Suprapubic skin (tissue), 4 donors: ENCODE measurements at places on chromosomes 11 and 22. TPM values are rescaled to one million over a fixed set of nuclear protein-coding genes. Genes with fewer than 3 reads are reported as not detected.

LARGE2 gene
- total RNA-seq: 27.2 TPM

P4HA3 gene
- total RNA-seq: not detected

CD3E gene
- 3.3 TPM for total RNA-seq

RAB38 gene
- 27.8 TPM for total RNA-seq

SRSF8 gene
- 31.7 TPM for total RNA-seq

ABCC8 gene
- 0.42 TPM for total RNA-seq

OLFML1 gene
- 1.2 TPM for total RNA-seq

OR10A6 gene
- total RNA-seq: not detected

EMID1 gene
- total RNA-seq: 7.4 TPM

GAL3ST1 gene
- total RNA-seq: 1.2 TPM

ZC3H12C gene
- total RNA-seq: 22.5 TPM

TMEM126B gene
- total RNA-seq: 33.0 TPM

DNA sequence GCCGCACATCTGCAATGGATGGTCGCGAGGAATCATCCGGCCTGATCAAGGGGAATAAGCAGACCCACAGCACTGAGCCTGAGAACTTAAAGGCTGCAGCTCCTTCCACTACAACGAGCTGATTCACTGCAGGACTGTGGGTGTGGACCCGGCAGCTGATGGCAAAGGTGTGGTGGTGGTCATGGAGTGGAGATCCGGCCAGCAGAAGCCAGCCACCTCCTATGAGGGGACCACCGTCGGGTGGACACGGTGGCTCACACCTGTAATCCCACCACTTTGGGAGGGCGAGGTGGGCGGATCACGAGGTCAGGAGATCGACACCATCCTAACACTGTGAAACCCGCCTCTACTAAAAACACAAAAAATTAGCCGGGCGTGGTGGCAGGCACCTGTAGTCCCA, 66.4 kb downstream of the DGCR2 start:
- H3K27ac ChIP-seq: no peak overlapping the region
- H3K27me3 ChIP-seq: no peaks in the 10 kb centered on the region
- H3K4me1 ChIP-seq: no peaks in the 10 kb centered on the region
- H3K4me3 ChIP-seq: no peak overlapping the region
- peaks cover 78% of the 10 kb centered on the region for H3K36me3 ChIP-seq

DNA sequence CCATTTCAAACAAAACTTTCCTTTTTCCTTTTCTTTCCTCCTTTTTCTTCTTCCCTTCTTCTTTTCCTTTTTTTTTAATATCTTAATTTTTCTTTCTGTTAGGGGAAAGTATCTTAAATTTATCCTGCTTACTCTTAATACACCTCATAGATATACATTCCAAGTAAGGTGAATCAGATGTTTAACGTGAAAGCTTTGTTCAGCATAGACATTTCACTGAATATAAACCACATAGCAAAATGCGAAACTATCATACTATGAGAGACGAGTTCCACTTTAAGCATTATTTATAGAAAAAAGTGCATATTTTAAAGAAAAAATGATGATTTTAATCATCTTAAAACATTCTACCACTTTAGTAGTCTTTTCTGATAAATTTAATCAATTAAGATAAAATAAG, 137.8 kb upstream of the MTMR2 start:
- H3K4me3 ChIP-seq: no peak overlapping the region
- H3K36me3 ChIP-seq: no peaks in the 10 kb centered on the region
- DNase-seq: no peak
- no peaks in the 10 kb centered on the region for H3K27me3 ChIP-seq
- peaks cover 30% of the 10 kb centered on the region for H3K4me1 ChIP-seq

GRCh38 chr11:92423115-92424034, 198.8 kb downstream of the FAT3 start:
- no peaks in the 10 kb centered on the region for H3K4me1 ChIP-seq
- H3K27me3 ChIP-seq: no peaks in the 10 kb centered on the region
- no peak for DNase-seq
- H3K27ac ChIP-seq: no peak overlapping the region
- no peaks in the 10 kb centered on the region for H3K36me3 ChIP-seq

- H3K36me3 ChIP-seq: no peaks in the 10 kb centered on the region
- H3K4me1 ChIP-seq: no peaks in the 10 kb centered on the region
- no peak overlapping the region for H3K4me3 ChIP-seq
- DNase-seq: no peak
- no peaks in the 10 kb centered on the region for H3K27me3 ChIP-seq
These were observed 271.5 kb downstream of the NXPE2 start for GRCh38 chr11:114949614-114950351.

DNA sequence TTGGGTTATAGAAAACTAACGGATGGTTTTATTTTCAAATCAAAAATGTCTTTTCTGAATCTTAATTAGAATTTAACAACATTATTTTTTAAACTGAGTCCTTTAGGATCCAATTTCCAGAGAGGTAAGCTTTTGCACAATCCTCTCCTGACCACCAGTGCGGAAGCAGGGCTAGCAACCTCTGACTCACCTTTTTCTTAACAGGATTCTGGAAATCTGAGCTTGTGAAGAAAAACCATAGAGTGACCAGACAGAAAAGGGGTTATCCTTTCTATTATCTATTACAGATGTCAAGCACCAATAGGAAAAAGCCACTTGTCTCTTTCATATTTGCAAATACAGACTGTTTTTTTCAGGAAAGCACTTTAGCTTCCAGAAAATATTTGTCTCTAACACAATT, 25.3 kb downstream of the ALG9 start:
- H3K27ac ChIP-seq: no peak overlapping the region
- no peaks in the 10 kb centered on the region for H3K4me1 ChIP-seq
- no peak overlapping the region for H3K4me3 ChIP-seq
- DNase-seq: no peak
- H3K27me3 ChIP-seq: no peaks in the 10 kb centered on the region

- H3K27ac ChIP-seq: no peak overlapping the region
- no peaks in the 10 kb centered on the region for H3K27me3 ChIP-seq
- H3K4me1 ChIP-seq: peaks cover 44% of the 10 kb centered on the region
- DNase-seq: no peak
- H3K4me3 ChIP-seq: no peak overlapping the region
These were observed 25.8 kb downstream of the TPST2 start for GRCh38 chr22:26564181-26564580.

- H3K4me3 ChIP-seq: no peak overlapping the region
- DNase-seq: no peak
- no peaks in the 10 kb centered on the region for H3K36me3 ChIP-seq
- no peak overlapping the region for H3K27ac ChIP-seq
These were observed 120.7 kb upstream of the TMEM45B start for GRCh38 chr11:129694966-129695365.

DNA sequence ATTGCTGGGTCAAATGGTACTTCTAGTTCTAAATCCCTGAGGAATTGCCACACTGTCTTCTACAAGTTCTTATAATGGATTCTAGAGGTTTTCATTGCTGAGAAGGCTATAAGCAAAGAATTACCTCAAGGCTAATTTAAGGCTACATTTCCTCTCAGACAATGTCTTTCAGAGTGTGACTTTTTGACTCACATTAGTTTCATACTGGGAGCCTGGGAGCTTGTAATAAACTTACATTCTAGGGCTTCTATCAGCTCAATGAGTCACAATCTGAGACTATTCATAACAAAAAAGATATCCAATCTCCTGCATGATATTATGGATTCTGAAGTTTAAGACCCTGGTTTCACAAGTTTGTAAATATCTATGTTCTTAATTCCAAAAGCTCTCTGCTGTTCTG, 408.7 kb downstream of the LRRC4C start:
- no peaks in the 10 kb centered on the region for H3K27me3 ChIP-seq
- H3K27ac ChIP-seq: no peak overlapping the region
- no peaks in the 10 kb centered on the region for H3K4me1 ChIP-seq

DNA sequence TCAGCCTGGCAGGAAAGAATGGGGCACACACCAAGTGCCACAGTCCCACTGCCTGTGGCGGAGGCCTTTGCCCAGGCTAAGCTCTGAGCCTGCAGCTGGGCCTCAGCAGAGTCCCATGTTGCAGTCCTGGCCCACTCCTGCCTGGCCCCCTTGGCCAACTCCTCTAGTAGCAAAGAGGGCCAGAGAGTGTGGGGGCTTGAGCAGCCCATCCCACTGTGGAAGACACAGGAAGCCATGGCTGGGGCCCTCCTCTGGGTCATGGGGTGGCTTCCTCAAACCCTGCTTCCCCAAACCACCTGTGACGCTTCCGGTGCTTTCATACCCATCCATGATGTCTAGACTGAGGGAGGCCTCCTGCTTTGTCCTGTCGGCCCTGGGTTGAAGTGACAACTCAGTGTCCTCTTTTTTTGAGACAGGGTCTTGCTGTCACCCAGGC, 5.8 kb downstream of the RPS19BP1 start:
- DNase-seq: no peak
- peaks cover 85% of the 10 kb centered on the region for H3K4me1 ChIP-seq
- no peaks in the 10 kb centered on the region for H3K27me3 ChIP-seq
- peaks cover 43% of the 10 kb centered on the region for H3K36me3 ChIP-seq
- no peak overlapping the region for H3K4me3 ChIP-seq

DNA sequence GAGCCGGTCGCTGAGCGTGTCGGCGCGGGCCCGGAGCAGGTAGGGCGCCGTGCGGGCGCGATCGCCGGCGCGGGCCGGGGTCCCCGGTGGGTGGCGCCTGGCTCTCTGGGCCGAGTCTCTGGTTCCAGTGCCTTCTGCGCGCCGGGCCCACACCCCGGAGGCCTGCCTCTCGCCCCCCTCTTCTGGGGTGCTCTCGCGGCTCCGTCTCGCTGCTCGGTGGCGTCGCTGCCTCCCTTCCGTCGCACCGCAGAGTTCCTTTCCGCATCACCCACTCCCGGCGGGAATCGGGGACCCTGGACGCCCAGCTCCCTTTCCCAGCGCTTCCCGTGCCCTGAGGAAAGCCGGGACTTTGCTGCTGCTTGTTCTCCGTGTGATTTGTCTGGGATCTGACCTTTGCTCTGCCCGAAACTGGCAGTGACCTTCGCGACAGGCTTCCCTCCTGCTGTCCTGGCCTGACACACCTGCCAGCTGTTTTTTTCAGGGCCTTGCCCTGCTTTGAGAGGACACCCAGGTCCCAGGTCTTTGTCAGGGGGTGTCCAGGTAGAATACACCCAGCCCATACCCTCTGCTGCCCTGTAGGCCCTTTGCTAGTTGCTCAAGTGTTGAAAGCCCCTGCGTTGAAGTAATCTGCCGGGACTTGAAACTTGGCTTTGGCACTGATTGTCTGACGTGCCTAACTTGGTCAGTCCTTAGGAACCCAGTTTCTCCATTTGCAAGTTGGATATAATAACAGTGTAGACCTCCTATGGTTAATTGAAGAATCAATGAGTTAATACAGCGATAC, 711 bp downstream of the FDX1 start:
- no peaks in the 10 kb centered on the region for H3K36me3 ChIP-seq
- H3K27me3 ChIP-seq: no peaks in the 10 kb centered on the region
- H3K4me3 ChIP-seq: peak overlapping the region; percentile 62

- no peak for DNase-seq
- no peaks in the 10 kb centered on the region for H3K27me3 ChIP-seq
- H3K4me1 ChIP-seq: no peaks in the 10 kb centered on the region
- no peak overlapping the region for H3K27ac ChIP-seq
- no peaks in the 10 kb centered on the region for H3K36me3 ChIP-seq
- H3K4me3 ChIP-seq: no peak overlapping the region
These were observed 67.7 kb upstream of the PICALM start for GRCh38 chr11:86136538-86136937.
